ENCODE measurements at places on chromosomes 1 and 21.

GRCh38 chr1:9202240-9202870 is 32.2 kb upstream of the H6PD start:
- no peak for DNase-seq

GRCh38 chr1:111598544-111598943 is 21.0 kb upstream of the RAP1A start:
- no peak for DNase-seq

GRCh38 chr1:147627435-147628110 is 42.8 kb downstream of the ACP6 start:
- peak; percentile 4 for DNase-seq

- DNase-seq: no peak
These were observed 22.8 kb downstream of the IFI44 start for GRCh38 chr1:78672428-78672827.

All from SW 1271 (cell line).